Stimulated activated CD4-positive, alpha-beta T cell treated with anti-CD3 and anti-CD28 coated beads, Interleukin-1b, Interleukin-23, amount 100 ng/mL, for 24 hours (primary cell): ENCODE measurements at places on chromosomes 6 and 20.

DNA sequence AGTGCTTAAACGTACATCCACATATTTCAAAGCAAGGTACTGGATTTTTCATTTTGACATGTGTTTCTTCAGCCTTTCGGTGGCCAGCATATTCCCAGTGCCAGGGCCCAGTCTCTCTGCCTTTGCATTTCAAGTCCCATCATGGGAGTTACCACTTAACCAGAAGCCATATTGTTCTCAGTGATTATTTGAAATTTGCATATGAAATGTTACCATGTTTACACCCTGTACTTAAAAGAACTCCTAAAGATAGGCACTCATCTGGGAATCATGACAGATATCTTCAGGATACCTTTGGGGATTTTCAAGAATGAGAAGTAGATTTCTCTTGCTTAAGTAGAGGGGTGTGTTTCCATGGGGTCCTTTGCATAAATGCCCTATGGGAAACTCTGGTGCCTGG, 367.5 kb downstream of the NRN1 start:
- no peak for DNase-seq

- no peak for DNase-seq
Measured at GRCh38 chr20:13402171-13402760, 181.2 kb downstream of the ISM1 start.

GRCh38 chr20:48789185-48789668, 38.6 kb downstream of the PREX1 start:
- no peak for DNase-seq

GRCh38 chr6:26222571-26222970, 135.3 kb downstream of the HFE start:
- DNase-seq = no peak

DNA sequence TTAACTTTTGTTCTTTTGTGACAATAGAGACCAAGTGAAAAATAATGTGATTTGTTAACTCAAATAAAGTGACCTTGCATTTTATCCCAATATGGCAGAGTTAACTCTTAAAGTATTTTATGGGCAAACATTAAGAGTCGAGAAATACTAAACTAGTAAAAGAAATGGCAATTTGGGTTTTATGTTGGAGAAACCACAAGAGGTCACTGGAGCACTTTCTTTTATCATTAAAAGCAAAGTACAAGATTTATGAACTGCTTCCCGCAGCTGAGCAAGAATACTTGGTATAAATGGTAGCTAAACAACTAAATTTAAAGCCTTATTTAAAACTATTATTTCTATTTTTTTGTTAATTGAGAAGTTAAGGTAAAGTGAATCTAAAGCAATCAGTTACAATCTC, 33.5 kb upstream of the MCM9 start:
- no peak for DNase-seq

- DNase-seq = no peak
Measured at GRCh38 chr20:6920991-6921613, 153.6 kb downstream of the BMP2 start.

DNA sequence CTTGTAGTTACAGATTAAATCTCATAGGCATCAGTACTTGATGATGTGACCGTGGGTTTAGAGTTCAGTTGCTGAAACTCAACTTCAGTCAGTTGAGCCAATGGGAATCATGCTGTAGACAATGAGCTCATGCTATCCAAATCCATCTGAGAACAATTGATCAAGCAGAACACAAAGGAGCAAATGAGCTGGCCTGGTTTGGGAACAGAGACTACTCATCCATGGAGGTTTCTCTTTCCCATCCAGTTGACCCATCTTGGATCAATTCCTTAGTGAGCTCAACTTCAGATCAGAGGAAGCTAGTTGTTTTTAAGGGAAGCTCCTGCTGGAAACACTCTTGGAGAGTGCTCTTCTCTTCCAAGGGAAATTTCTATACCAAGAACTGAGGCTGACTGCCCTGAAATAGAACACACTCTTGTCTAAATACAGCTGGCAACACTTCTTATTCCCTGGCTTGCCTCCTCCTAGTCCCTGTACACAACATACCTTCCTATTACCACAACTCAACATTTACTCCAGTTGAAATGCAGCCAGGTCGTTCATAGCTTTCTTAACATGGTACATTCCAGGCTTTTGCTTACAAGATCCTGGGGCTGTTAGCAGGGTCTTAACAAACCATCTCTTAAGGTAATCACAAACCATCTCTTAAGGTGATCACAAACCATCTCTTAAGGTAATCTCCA, 203.9 kb upstream of the PRDM1 start:
- no peak for DNase-seq

DNA sequence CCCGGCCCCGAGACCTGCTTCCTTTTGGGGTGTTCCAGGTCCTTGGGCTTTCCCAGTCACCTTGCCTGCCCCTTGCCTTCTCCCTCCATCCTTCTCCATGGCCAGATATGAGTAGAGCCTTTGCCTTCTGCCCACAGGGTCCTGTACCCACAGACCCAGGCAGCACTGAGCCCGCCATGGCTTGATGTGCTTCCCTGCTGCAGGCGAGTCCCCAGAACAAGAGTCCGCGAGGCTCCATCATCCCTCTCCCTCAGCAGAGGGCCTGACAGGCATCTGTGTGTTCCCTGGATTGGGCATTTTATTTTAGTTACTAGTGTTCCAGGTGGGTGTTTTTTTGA, 21.9 kb downstream of the PYGB start:
- no peak for DNase-seq

DNA sequence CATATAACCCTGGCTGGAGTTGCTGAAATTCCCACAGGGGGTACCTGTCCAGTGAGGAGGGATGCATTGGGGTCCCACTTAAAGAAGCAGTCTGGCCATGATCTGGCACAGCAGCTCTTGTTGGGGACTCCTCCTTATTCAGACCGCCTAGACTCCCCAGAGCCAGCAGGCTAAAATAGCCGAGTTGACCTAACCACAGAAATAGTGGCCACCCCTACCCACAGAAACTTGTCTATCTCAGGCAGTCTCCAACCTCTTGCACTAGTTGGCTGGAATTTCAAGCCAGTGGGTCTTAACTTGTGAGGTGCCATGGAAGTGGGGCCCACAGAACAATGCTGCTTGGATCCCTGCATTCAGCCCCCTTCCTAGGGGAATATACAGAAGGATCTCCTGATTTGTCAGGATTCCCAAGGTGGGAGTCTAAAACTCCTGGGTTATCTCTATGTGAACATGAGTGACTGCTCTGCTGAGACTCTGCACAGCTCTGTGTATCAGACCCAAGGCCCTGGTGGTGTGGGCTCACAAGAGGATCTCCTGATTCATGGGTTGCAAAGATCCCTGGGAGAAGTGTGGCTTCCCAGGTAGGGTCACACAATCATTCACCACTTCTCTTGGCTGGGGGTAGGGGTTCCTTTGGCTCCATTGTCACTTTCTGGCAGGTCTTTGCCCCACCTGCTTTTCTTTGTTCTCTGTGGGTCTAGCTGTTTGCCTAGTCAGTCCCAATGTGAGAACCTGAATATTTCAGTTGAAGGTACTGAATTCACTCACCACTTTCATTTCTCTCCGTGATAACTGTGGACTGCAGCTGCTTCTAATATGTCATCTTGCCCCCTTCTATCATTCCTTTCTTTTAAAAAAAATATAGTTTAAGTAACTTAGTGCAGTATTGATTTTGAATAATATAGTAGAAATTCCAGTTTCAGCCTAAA, 65.5 kb upstream of the CLVS2 start:
- DNase-seq = no peak

DNA sequence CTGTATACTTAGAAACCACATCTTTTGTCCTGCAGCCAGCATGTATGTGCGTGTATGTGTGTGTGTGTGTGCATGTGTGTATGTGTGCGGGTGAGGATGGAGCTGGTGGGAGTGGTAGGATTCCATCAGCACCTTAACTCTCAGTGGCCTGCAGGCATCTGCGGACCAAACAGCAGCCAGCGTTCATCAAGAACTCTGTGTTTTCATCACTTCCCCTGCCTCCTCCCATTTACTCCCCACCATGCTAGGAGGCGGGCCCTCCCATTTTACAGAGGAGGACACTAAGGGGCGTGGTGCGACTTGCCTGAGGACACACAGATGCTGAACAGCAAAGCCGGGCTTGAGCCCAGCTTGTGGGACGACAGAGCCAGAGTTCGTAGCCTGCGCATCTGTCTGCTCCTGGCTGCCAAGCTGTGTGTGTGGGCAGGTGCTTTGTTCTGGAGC, 8.9 kb downstream of the VSTM2L start:
- DNase-seq = no peak

DNA sequence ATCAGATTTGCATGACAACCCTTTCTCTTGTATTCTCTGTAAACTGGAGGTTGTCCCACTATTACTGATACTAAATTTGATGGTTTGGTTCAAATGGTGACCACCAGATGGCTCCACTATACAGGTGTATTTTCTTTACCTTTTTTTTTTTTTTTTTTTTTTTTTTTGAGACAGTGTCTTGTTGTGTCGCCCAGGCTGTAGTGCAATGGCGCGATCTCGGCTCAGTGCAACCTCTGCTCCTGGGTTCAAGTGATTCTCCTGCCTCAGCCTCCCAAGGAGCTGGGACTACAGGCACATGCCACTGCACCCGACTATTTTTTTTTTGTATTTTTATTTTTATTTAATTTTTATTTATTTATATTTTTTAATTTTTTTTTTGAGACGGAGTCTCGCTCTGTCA, 6.6 kb upstream of the WTAP start:
- no peak for DNase-seq
